ENCODE measurements at places on chromosomes 5 and 9. TPM values are rescaled to one million over a fixed set of nuclear protein-coding genes. Genes with fewer than 3 reads are reported as not detected.
A peak's percentile ranks its signal among the peaks of the same experiment; 100 is the strongest.

- DNase-seq: peak; percentile 67
Observed at GRCh38 chr5:177599731-177600507, at the start of gene B4GALT7. Gene B4GALT7 (plus strand): TSS chr5:177600132. CDS start chr5:177600211, 79 bp downstream.

CCNI2 gene
- 0.06 TPM for total RNA-seq

GRCh38 chr5:6260846-6261245 is 117.5 kb downstream of the MED10 start:
- DNase-seq: no peak

FOXD4L4 gene
- total RNA-seq: 0.06 TPM

GRCh38 chr5:159021901-159022556 is 77.7 kb downstream of the EBF1 start:
- peak; percentile 68 for DNase-seq

HAVCR2 gene
- total RNA-seq: 0.06 TPM

DNA sequence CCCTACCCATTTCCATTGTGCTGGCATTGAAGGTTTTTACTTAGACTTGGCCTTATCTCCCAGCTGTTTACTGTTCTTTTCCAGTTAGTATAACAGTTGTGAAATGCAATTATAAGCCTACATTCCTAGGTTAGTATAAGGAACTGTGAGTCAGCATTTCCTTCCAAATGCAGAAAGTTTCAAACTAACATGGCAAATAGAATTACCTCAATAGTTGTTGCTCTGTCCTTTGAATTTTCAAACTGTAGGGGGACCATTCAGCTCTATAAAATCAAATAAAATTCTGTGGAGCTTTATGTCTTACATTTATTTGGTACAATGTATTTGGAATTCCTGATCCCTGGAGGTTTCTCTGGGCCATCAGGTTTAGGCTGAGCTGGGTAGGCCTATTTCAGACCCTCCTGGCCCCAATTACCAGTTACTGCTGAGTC is 47.2 kb downstream of the ARHGEF28 start:
- peak; percentile 89 for DNase-seq

- no peak for DNase-seq
Observed at GRCh38 chr5:74322944-74323343, 317.6 kb downstream of the ENC1 start.
